Activated effector memory CD4-positive, alpha-beta T cell treated with anti-CD3 and anti-CD28 coated beads, Interleukin-2, amount 50 U/mL, for 16 hours (primary cell): ENCODE measurements at places on chromosomes 4 and X.

GRCh38 chr4:139920486-139921002, 233.4 kb downstream of the MAML3 start:
- DNase-seq: no peak

DNA sequence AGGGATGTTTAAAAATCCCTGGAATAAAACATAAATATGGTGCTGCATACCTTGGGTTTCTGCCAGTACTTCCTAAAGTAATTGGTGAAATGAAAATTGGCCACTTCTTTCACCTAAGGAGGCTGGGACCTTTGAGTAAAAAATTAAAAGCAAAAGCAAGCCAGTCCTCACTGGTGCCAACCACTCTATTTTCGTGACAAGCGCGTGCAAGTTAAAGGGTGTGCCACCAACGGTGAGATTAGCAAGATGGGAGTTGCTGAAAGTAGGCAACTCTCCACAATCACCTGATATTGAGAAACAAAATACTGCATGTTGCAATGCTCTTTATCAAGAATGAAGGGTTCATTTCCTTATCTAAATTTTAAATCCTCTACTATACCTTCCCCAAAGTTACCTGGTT, 19.7 kb upstream of the RTL9 start:
- DNase-seq: no peak

DNA sequence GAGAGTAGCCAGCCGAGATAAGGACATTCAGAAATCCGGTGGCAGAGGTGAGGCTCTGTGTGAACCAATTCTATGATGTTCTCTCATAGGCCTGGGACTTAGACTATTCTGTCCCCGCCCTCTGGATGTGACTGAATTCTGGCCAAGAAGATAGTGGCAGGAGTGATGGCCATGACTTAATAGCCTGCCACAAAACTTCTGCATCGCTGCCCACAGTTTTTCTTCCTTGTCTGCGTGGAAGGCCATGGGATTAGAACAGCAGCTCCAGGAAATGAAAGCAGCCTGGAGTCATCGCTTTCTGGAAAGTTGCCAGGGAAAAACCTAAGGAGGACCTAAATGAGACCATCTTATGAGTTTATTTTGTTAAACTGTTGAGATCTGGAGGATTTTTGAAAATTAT, 134.7 kb downstream of the F11 start:
- DNase-seq: no peak

GRCh38 chrX:153867139-153867538, 18.8 kb downstream of the L1CAM start:
- no peak for DNase-seq

- peak; percentile 46 for DNase-seq
Measured at GRCh38 chrX:926070-926469, 286.4 kb downstream of the CRLF2 start.

DNA sequence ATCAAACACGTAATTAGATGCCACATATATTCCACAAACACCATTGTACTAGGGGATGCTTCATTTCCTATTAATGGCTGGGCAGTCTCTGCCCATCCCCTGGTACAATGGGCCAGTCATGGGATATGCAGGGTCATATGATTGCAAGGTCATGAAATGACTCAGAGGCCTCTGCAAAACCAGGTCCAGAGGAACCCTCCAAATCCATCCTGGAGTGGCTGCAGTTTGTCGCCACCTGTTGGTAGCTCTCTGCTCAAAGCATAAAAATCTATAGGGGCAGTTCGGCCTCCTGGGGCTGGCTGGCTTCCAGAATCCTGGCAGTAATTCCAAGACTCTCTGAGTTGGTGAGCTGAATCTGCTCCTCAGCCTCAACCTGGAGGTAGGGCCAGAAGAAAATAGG, 22.9 kb upstream of the PUDP start:
- peak; percentile 70 for DNase-seq

DNA sequence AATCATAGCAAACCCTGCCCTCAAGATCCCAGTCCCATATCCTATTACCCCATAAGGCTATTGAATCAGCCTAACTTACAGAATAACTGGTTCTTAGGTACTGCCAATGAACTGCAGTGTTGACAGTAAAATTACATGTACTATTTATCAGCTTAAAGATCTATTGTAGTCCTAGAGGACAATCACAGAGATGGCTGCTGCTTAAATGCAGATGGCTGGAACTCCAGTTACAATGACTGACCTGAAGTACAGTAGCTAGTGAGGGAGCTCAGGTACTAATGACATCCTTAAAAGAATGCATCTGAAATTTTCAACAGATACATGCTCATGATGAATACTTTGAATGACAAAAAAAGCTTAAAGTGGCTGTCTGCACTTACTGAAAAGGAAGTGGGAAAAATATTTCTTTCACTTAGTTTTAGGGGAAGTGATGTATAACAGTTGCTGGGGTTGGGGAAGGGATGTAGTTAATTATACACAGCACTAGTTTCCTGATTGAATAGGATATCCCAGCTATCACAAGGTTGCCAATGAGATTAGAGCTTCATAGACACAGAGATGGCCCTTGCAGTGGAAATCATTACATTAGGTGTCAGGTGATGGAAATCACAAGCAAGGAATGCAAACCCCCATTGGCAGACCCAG, 42.0 kb downstream of the USP26 start:
- no peak for DNase-seq

GRCh38 chr4:73918058-73918457, 48.9 kb downstream of the CXCL1 start:
- no peak for DNase-seq

GRCh38 chr4:183738081-183738673, 79.1 kb downstream of the TRAPPC11 start:
- no peak for DNase-seq

DNA sequence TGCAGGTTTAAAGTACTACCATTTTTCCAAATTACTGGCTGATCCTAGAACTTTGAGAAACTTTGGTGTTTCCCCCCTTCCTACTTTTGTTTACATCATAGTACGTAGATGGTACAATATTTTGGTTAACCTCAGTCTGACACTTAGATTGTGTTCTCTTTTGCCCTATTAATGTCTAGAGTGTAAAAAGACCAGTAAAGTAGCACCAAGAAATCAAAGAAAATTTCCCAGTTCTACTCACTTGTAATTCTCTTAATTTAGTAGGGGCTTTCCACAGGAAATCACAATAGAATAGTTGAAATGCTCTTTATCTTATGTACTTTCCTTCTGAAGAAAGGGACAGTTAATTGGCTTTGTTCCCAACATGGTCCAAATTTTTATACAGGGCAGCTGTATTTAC, 51.6 kb downstream of the NFKB1 start:
- DNase-seq: no peak

DNA sequence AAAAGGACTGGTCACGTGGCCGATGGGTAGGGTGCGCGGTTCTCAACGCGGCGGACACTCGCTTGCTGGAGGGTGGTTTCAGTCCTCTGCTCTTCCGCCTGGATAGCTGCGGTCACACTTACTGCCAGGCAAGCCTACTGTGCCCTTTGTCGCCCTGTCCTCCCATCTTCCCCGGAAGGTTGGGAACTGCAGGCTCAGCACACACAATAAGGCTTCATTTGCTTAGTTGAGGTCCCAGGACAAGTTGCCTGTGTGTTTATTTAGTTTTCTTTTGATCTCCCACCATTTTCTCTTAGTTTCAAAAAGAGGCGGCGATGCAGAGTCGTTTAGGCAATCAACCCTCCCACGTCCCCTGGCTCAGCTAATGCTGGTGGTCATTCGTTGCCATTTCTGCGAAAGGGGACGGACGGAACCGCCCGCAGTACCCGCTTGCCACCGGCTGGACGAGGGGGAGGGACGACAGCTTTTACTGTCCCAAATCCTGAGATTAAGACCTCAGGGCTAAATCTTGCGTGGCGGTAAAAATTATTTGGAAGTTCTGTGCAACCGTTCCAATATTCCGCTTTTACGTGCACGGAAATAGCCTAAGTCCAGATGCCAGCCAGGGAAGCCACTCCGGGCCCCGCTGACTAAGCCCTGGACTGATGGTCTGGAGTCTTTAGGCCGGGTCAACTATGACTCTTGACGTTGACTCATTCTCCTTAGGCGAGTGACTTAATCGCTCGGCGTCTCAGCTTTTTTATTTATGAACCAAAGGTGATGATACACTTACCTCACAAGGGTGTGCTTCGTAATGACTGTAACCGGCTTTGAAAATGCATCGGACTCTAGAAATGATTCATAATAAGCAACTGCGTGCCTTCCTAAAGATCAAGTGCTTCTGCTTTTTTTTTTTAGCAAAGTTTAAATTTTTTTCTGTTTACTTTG, 671 bp upstream of the EIF4E start:
- peak; percentile 83 for DNase-seq

DNA sequence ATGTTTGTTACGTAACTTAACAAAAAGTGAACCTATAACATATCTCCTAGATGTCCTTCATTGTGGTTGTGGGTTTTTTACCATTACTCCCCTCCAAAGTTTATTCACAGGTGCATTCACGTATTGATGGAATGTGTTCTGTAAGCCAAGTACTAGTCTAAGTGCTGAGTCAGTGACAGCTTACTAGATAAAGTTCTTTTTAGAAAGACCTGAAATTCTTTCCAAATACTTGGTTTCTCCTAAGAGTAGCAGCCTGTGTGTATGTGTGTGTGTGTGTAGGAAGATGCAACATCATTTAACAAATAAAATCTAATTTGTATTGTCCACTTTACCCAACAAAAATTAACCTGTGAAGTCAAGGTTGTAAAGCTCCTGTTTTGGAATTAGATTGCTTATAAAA, 22.1 kb downstream of the NAP1L5 start:
- no peak for DNase-seq

DNA sequence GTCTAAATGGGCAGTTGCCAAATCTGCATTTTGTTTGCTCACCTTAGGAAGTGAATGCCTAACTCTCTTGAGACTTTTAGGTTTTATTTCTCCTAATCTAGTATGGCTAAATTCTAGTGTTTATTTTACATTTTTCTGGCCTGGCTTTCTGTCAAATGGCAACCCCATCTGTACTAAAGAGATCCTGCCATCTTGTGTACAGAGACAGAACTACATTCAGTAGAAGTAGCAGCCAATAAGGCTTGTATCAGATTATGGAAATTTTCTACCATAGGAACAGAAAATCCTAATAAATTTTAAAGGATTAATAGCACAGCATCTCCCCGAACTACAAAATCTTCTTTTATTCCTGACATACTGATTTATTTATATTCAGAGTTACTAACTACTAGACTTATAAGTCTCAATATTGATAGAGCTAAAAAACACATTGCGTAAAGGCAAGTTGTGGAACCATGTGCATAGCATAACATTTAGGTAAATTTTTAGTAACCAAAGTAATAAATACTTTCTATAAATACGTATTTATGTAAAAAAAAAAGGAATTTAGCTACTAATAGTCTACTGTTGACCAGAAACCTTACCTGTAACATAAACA, 45.5 kb downstream of the TMEM144 start:
- no peak for DNase-seq

DNA sequence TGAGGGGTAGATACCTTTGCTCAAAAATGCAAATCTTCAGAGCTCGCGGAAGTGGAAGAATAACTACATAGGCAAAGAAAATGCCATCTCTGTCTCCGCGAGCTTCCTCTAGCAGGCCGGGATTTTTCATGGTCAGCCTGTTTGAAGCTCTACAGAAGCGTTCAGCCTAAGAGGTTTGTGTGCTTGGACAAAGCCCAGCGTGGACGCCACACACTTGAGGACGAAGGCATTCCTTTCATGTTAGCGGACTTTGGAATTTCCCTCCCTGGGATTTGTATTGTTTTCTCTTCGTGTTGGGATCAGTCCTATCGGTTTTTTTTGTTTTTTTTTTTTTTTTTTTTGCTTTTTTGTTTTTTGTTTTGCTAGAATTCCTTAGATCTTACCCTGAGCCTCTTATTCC, 53.7 kb downstream of the SMIM31 start:
- DNase-seq: no peak

DNA sequence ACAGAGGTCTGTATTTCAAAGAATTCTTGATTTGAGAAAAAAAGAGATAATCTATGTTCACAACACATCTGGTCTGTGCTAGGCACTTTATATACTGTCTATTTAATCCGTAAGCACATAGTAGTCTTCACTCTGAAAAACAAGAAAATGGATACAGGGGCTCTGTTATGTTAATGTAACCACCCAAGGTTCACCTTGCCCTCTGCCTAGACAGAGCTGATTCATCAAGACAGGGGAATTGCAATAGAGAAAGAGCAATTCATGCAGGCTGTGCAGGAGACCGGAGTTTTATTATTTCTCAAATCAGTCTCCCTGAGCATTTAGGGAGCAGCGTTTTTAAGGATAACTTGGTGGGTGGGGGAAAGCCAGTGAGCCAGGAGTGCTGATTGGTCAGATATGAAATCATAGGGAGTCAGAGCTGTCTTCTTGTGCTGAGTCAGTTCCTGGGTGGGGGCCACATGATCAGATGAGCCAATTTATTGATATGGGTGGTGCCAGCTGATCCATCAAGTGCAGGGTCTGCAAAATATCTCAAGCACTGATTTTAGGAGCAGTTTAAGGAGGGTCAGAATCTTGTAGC, 92.9 kb upstream of the TNIP3 start:
- DNase-seq: no peak

- DNase-seq: peak; percentile 64
Measured at GRCh38 chrX:136616987-136617685, 30.8 kb upstream of the CD40LG start.

DNA sequence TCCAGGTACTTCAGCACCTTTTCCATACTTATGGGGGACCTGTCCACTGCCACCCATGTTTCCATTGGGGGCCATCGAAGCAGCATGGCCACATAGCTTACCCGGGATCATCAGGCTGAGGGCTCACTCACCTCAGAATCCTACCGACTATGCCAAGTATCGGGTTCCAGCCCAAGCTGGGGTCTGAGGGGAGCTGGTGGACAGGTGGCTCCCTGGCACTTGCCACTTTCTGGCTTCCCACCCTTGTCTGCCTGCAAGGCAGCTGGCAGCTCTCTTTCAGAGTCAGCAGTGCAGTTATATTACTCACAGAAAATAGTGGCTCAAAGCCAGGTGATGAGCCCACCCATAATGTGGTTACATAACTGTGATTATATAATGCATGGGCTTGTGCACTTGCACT, 1153.8 kb downstream of the STIM2 start:
- DNase-seq: peak; percentile 39

DNA sequence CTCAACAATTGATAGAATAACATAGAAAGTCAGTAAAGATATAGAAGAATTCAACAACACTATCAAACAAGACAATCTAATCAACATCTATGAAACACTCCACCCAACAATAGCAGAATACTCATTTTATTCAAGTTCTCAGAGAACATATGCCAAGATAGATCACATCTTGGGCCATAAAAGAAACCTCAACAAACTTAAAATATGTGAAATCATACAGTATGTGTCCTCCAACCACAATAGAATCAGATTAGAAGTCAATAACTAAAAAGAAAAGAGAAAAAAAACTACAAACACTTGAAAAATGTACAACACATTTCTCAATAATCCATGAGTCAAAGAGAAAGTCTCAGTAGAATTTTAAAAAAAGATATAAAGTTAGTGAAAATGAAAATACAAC, 78.6 kb upstream of the LDB2 start:
- DNase-seq: no peak

DNA sequence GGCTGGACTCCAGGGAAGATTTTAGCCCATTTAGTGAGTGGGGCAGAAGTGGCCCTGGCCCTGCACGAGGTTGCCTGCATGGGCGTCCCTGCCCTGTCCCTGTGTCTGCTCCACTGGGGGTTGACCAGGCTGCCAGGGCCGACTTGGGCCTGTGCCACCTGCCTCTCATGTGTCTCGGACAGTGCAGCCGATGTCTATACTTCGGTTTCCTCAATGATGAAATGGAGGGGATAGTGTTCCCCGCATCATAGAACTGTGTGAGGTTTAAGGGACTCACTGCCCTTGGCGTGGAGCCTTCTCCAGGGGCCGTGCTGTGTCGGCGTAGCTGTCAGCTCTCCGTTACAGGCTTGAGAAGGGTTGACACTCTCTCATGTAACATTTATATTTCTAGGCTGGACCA, 27.0 kb upstream of the MSANTD1 start:
- no peak for DNase-seq
